ENCODE measurements at places on chromosomes 4 and X. TPM values are rescaled to one million over a fixed set of nuclear protein-coding genes. Genes with fewer than 3 reads are reported as not detected.

Gene SLC9B1
- 0.07 TPM for polyA plus RNA-seq

DNA sequence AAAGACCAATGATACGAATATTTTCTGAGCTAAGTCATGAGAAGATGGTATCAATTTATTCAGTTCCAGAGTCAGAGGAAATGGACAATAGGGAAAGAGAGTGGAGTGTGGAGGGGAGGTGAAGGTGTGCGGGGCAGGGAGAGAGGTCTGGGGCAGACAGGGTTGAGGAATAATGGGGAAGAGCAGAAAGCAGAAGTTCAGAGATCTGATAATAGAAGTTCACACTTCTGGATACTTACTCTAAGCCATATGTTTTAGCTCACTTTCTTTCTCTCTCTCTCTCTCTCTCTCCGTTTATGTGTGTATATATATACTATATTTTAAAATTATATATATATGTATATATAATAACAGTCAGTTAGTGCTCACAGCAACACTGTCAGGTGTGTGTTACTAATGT lies 40.4 kb downstream of the FOXR2 start:
- no peak for DNase-seq

DNA sequence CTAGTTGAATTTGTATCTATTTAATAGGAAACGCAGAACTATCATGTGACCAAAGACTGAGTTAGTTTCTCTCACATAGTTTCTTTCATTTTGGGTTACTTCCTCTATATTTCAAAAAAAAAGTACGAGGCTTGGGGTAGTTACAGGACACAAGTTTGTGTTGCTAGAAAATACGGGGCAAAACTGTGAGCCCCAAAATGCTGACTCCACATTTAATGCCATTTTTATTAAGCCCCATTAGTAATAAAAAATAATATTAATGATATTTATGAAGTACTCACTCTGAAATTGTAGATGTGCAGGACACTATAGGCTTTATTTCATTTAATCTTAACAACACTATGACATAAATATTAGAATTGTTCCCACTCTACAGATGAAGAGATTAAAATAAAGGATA lies 268.6 kb downstream of the DTHD1 start:
- DNase-seq, result no peak

DNA sequence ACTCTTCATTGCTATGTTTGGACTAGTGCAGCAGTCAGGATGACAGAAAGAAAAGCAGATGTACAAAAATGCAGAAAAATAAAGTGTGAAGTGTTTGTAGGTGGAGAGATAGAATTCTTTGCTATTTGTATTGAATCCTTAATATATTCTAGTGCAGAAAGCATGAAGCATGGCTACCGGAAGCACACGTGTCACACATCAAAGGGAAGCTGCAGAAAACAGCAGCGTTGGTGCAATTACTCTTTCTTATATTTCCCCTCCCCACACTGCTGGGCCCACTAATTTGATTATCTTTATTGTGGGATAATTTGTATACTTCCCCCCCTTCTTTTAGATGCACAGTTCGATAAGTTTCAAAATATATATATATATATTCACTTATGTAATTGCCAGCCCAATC lies 35.9 kb upstream of the TAPT1 start:
- no peak for DNase-seq

GRCh38 chr4:137661693-137662092 lies 129.4 kb upstream of the PCDH18 start:
- DNase-seq, result no peak

GRCh38 chr4:176587920-176588319 lies 204.8 kb downstream of the VEGFC start:
- peak; percentile 65 for DNase-seq
